GM23338 (cell line): ENCODE measurements at places on chromosomes 1 and 21. TPM values are rescaled to one million over a fixed set of nuclear protein-coding genes. Genes with fewer than 3 reads are reported as not detected.

Gene KLHDC9
- 6.6 and 7.2 TPM in 2 replicates for polyA plus RNA-seq

Gene NSL1
- 93.5 and 102 TPM in 2 replicates for polyA plus RNA-seq

Gene ATP1A4
- polyA plus RNA-seq: 0.27 and 0.43 TPM in 2 replicates

Gene ZNF644
- polyA plus RNA-seq: 80.3 and 101 TPM in 2 replicates

DNA sequence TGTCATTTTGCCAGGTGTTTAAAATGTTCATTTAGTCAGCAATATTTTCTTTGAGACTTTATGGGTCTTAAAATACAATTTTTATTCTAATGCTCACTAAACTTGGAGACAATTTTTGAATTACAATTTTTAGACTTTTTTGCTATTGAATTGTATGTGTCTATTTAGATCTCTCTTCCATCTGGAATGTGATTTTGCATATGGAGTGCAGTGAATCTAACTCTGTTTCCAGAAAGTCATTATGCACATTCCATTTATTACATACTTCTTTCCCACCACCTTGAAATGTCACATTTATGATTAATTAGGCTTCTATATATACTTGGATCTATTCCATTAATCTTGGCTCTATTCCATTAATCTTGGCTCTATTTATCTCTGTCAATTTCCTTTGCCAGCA is 5.6 kb upstream of the TSPEAR start:
- DNase-seq: no peak

DNA sequence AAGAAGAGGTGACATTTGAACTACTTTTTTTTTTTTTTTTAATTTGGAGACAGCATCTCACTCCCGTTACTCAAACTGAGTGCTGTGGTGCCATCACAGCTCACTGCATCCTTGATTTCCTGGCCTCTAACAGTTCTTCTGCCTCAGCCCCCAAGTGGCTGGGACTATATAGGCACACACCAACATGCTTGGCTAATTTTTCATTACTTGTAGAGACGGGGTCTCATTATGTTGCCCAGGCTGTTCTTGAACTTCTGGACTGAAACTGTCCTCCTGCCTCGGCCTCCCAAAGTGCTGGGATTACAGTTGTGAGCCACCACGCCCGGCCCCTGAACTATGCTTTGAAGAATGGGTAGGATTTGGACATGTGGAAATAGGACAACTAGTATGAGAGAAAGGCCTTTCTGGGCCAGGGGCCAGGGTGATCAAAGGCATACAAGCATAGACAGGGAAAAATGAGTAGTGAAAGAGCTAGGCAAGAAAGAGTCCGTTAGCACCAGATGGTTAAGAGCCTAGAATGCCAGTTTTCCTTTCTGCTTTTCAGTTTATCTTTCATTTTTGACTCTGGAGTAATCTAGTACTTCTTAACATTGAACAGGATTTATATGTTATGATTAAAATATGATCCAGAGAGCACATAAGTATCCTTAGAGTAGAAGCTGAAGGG is 6.3 kb downstream of the RABGAP1L start:
- peak; percentile 32 for DNase-seq

DNA sequence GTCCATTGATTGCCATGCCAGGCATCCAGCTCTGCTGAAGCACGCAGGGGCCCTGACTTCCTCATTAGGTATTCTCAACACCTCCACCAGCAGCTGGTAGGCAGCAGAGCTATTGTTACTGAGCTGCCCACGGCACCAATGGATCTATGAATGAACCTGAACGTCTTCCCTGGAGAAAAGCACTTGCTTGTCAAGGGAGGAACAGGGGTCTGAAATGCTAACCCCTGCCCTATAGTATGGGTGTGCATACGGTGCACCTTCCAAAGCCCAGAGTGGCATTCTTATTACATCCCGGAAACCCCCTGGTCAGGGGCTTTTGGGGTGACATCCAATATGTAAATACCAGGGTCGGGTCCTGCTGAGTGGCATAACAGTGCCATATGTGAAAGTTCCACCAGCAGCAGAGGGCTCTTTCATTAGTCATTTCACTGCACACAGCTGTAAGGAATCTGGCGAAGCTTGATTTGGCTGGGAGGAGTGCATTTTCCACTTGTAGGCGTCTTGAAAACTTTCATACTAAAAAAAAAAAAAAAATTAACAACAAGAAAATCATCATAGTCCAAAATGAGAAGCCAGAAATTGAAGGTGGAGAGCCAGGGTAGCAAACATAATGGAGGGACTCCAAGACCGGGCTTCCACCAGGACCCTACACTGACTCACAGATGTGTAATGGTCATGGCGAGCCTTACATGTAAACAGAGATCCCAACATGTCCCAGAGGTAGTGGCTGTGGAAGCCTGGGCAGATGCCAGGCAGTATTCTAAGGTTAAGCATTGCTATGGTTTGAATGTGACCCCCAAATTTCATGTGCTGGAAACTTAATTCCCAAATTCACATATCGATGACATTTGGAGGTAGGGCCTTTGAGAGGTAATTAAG is 58.8 kb upstream of the PRDX6 start:
- no peak for DNase-seq

GRCh38 chr21:43734928-43735229 is 15.9 kb downstream of the PDXK start:
- DNase-seq: no peak

GRCh38 chr1:158035976-158036583 is 42.6 kb downstream of the KIRREL1 start:
- peak; percentile 73 for DNase-seq
